ENCODE measurements at places on chromosomes 5 and 9. TPM values are rescaled to one million over a fixed set of nuclear protein-coding genes. Genes with fewer than 3 reads are reported as not detected.
A peak's percentile ranks its signal among the peaks of the same experiment; 100 is the strongest.

GRCh38 chr9:122122903-122123632, 30.0 kb upstream of the TTLL11 start:
- peak; percentile 73 for DNase-seq

DNA sequence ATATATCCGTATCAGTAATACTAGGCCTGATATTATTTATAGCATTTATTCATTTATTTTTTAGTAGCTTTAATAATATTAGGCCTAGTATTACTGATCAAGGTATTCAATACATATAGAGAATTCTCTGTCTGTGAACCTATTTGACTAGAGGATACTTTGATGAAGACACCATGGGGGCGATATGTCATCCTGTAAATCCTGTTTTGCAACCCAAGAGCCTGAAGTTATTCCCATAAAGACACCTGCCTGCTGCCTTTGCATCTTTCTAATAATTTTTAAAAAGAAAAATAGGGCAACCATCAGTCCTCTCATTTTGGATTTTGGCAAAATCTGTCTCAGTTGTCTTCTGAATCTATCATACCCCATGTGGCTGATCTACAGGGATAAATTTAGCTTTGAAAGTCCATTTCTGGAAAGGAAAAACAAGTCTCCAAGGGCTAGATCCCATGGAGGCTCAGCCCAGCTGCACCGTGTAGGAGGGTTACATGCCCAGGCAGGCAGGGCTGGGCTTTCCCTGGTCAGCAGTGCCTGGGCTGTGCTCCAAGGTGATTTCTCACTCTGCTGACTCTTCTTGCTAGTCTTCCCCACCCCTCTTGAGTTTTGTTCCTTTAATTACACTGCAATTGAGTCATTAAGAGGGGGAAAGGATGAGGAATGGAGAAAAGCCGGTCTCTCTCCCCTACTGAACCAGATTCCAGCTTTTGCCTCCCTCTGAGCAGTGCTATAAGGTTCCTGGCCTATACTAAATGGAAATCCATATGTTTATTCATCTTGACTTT, 169.0 kb downstream of the TRIM32 start:
- no peak for DNase-seq

SPRY4 gene
- not detected for total RNA-seq

ENTPD2 gene
- total RNA-seq = not detected

GRCh38 chr9:75788006-75788634, 102.4 kb upstream of the PCSK5 start:
- DNase-seq = no peak

DNA sequence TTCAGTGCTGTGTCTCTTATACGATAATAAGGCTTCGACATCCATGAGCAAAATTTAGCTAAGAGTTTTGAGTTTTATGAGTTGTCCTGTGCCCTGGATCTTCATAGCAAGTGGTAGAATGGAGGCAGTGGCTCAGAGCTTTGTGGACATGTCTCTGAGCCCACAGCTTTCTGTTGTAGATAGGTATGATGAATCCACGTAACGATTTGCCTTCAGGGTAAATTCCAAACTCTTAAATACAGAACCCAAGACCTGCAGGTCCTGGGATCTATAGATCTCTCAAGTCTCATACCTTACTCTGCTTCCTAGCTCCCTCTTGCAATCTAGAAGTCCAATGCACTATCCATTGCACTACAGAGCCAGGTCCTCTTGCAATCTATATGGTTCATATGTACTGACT, 59.5 kb upstream of the TLE4 start:
- no peak for DNase-seq

PCDHB6 gene
- total RNA-seq = not detected

DNA sequence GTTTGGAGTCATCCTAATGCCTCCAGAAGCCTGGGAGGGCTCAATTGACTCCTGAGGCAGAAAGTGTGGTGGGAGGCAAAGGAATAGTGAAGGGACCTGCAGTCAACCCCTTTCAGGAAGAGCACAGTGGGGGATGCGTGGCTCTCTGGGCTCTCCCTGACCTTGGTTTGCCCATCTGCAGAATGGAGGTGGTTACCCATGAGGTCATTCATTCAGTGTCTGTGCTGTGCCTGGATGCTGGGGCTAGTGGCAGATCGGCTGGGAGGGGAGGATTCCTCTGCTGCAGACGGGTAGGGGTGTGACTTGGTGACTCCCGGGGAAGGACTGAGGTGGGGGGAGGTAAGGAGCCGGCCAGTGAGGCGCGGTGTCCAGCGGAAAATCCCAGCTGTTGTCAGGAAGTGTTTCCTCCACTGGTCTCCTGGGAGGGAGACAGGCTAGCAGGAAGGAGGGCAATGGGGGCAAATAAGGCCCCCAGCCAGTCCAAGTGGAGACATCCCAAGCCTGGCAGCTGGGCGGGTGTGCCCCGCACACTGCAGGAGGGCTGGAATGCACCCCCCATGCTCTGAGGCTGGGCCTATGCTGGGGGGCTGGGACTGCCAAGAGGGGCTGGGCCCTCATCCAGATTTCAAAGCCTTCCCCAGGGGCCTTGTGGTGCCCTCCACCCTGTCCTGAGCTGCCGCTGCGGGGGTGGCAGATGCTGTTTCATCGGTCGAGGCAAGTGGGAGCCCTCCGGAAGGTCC, 10.9 kb downstream of the CXXC5 start:
- DNase-seq = no peak

FAM221B gene
- not detected for total RNA-seq

LOX gene
- total RNA-seq = not detected

GRCh38 chr9:24502206-24502937, 43.3 kb downstream of the IZUMO3 start:
- no peak for DNase-seq

FREM1 gene
- not detected for total RNA-seq

PHF24 gene
- not detected for total RNA-seq

GRCh38 chr9:124017929-124018729, 6.6 kb downstream of the LHX2 start:
- no peak for DNase-seq

GRCh38 chr9:81574405-81574804, 114.9 kb downstream of the TLE1 start:
- no peak for DNase-seq
